Large intestine (tissue), 12 donors: ENCODE measurements at places on chromosomes 7 and 10.

DNA sequence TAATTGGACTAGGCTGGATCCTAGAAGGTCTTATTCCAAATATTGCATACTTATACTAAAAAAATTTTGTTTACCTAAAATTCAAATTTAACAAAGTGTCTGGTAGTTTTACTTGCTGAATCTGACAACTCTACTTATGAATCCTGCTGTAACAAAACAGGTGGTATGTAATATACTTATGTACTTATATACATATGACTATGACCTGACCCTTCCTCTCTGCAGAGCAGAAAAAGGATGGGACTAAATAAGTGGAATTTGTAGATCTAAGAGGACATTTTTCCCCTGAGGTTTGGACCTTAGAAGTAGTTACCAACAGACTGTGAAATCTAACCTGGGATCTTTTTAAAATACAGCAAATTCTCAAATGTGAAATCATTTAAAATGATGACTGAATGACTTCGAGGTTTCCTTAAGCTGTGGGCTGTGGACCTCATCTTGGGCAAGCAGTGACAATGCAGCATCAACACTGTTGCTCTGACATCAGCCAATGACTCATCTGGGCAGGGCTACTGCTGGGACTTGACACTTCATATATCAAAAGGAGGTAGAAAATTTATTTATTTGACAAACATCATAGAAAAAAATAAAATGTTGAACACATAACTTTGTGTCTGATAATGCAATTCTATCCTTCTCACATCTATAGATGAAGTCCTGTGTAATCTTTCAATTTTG, 73.6 kb downstream of the RELN start:
- no peaks in the 10 kb centered on the region for H3K36me3 ChIP-seq
- no peak for DNase-seq
- H3K27ac ChIP-seq = no peak overlapping the region
- H3K4me3 ChIP-seq = no peak overlapping the region
- no peaks in the 10 kb centered on the region for H3K27me3 ChIP-seq

GRCh38 chr7:36606976-36607720, 117.1 kb downstream of the AOAH start:
- H3K27me3 ChIP-seq = no peaks in the 10 kb centered on the region
- no peak overlapping the region for H3K4me3 ChIP-seq

DNA sequence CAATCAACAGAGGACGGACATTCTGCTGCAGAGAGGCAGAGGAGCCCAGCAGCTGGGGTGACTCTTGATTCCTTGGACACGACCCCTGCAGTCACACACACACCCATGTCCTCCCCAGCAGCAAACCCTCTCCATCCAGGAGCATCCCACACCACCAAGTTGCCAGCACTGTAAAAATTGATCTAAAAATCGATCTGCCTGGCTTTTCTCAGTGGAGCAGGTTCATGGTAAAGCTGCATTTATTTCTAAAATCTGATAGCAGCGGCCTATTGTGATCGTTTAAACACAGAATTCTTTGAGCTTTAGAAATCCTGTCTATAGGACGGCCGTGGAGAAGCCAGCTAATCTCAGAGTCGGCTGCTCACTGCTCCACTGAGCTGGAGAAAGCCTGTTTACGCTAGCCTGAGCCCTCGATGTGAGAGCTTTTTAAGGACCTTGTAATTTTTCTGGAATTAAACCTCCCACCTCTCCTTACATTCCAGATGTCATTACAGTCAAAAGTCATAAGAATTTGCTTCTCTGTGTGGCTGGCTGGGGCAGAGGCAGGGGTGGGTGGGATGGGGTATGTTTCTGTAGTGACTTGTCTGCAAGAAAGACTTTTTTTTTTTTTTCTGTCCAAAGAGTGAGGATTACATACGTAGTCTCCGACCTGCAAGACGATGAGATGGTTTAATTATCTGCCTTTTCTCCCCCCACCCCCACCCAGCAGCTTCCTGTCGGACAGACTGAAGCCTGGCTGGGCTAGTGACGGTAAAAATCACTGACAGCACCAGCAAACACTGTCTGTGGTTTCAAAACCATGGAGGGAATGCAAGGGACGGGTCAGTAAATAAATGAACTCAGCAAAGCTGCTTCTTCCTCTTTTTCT, 31.6 kb downstream of the TRIM8 start:
- H3K4me1 ChIP-seq = peaks cover 33% of the 10 kb centered on the region
- no peak overlapping the region for H3K4me3 ChIP-seq
- no peaks in the 10 kb centered on the region for H3K27me3 ChIP-seq
- DNase-seq = peak; percentile 34
- peak overlapping the region; percentile 35 for H3K27ac ChIP-seq

DNA sequence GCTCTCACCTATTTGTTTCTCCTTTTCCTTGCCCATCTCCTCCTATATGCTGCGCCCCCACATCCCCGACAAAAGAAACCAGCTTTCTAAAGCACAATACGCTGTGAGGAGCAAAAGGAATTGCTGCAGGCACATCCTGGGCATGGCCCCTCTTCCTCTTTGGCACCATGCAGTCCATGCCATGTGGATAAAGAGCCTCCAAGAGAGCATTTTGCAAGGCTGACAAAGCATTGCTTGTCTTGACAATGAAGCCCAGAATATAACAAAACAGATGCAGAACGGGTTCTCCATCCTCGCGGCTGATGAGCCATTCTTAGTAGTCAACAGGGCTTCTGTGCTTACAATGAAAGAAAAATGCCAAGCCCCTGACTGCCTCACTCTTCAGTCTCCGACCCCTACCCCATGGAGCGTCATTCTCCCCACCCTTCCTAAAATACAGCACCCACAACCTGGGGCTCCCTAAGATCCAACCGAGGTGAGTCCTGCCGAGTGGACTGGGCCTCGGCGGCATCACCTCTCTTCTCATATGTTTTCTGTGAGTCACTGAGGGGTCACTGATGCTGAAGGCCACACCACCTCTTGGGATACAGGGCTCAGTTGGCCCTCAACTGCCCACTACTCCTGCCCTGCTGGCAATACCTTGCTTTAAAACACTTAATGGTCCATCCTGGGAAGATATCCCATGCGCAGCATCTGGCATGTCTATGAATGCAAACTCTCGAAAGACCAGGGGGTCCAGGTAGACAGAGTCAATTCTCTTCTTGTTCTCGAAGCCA, 47.5 kb downstream of the GSDME start:
- no peaks in the 10 kb centered on the region for H3K27me3 ChIP-seq
- H3K4me1 ChIP-seq = no peaks in the 10 kb centered on the region
- H3K4me3 ChIP-seq = no peak overlapping the region
